ENCODE measurements at places on chromosomes 5 and 9. TPM values are rescaled to one million over a fixed set of nuclear protein-coding genes. Genes with fewer than 3 reads are reported as not detected.

PLPP7 gene
- total RNA-seq, result 0.28 TPM

DNA sequence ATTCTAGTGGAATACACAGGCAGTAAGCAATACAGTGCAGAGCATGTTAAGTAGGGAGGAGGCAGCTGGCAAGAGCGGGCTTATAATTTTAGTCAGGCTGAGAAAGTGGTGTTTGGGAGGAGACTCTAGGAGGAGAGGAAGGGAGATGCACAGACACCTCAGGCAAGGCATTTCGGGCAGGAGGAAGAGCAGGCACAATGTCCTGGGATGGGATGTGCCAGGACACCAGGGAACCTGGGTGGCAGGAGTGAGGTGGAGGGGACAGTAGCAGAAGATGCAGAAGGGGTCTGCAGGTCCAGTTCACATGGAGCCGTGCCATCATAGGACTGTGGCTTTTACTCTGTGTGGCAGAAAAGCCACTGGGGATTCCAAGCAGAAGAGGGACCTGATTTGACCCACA lies 143.7 kb upstream of the FSTL4 start:
- no peak for DNase-seq

DNA sequence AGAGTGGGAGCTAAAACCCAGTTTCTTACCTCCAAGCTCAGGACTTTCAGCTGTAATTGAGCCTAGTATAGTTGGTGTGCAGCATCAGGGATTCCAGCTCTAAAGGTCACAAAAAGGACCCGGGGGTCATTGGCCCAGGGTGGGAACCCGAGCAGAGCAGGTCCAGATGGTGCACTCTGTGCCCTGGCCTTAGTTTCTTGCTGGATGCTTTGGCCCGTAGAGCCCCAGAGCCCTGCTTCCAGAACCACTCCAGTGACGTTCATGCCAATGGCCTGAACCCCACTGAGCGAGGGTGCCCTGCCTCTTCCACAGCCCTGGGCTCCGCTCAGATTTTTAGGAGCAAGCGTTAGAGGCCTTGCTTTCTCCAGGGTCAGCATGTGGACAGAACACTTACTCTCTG lies 8.2 kb downstream of the SLC22A5 start:
- no peak for DNase-seq

DNA sequence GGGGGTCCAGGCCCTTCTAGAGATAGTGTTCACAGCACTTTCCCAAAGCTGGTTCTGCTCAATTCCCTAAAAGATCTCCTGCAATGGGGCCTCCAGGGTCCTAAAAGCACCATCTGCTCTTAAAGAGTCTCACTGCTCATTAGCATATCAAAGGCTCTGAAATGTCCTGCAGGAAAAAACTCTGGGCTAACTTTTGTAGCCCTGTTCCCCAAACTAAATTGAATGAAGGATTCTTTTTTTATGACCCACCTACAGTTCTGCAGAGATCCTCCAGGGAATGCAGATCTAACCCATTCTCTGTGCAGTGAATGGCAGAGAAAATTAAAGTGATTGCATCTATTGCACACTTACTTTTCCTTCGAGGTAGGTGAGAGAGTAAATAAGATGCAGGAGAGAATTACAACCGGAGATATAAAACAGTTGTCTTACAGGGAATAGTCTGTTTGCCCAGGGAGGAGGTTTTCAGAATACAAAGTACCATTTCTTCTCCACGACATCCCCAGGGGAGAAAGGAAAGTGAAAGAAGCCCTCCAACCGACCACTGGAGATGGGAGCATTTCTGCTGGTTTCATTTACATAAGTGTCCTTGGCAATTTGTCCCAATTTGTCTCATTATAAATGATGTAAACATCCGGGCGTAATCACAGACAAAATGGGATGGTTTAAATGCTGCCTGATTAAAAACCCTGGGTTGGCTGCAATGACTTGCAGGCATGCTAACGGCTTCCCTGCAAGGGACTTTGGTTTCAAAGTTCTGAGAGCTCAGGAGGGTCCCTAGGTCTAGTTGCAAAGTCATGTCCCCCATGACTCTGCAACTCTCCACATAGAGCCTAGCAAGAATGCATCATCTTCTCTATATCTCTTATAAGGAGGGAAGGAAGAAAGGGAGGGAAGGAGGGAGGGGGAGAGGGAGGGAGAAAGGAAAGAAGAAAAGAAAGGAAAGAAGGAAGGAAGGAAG lies 114.0 kb downstream of the KCNIP1 start:
- DNase-seq, result no peak

DNA sequence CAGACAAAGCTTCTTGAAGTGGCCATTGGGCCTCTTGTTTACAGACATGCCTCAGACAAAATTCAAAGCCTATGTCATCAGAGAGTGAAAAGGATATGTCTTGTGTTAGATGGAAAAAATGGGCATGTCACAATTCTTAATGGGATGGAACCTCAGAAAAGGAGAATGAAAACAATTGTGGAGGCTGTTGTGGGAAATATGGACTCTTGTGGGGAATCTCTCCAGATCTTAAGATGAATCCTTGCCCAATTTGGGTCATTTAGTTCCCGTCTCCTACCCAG lies 19.5 kb downstream of the SLC22A5 start:
- no peak for DNase-seq

Data from natural killer cell (primary cell).